Endodermal cell (in vitro differentiated cells): ENCODE measurements at places on chromosomes 3 and 15. TPM values are rescaled to one million over a fixed set of nuclear protein-coding genes. Genes with fewer than 3 reads are reported as not detected.

SAMMSON gene
- not detected in 2 replicates for total RNA-seq

DNA sequence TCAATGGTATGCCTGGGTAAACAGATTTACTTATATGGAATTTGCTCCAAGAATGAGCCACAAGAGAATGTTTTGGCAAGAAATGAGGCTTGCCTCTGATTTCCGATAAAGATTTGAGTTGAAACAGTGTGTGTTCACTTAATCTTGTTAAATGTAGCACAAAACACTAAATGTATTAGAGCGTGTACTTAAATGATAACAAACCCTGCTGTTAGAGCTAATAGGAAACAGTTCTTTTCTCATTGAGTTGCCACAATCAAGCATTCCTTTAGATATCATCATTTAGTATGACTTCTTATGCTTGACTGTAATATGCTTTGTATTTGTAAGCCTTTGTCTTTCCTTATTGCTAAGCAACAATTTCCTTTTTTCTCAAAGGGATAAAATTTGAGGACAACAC is 353.6 kb upstream of the ZNF717 start:
- no peak overlapping the region for H3K4me3 ChIP-seq
- H3K27ac ChIP-seq = no peak overlapping the region
- H3K27me3 ChIP-seq = no peaks in the 10 kb centered on the region
- DNase-seq = no peak
- no peaks in the 10 kb centered on the region for H3K4me1 ChIP-seq

- peaks cover 21% of the 10 kb centered on the region for H3K36me3 ChIP-seq
- DNase-seq = no peak
- H3K27me3 ChIP-seq = no peaks in the 10 kb centered on the region
- H3K4me1 ChIP-seq = no peaks in the 10 kb centered on the region
- no peak overlapping the region for H3K27ac ChIP-seq
- H3K4me3 ChIP-seq = no peak overlapping the region
These were observed 9.2 kb downstream of the MFSD1 start for GRCh38 chr3:158810823-158811724.

DNA sequence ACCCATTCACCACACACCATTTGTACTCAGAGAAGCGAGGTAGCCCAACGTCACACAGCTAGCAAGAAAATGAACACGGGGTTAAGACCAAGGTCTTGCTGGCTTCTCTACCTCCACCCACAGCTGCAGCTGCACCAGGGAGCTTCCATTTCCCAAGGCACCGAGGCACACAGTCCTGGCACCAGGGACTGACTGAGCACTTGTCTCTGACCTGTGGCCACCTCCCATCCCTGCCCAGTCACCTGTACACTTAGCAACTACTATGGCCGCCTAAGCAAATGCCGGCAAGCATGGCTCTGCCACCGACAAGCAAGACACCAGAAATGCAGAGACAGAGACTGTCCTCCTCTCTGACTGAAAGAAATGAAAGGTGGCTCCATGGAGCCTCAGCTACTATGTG is 15.3 kb downstream of the ZXDC start:
- no peak for DNase-seq
- H3K27ac ChIP-seq = no peak overlapping the region
- no peak overlapping the region for H3K4me3 ChIP-seq
- no peaks in the 10 kb centered on the region for H3K4me1 ChIP-seq
- no peaks in the 10 kb centered on the region for H3K27me3 ChIP-seq

DNA sequence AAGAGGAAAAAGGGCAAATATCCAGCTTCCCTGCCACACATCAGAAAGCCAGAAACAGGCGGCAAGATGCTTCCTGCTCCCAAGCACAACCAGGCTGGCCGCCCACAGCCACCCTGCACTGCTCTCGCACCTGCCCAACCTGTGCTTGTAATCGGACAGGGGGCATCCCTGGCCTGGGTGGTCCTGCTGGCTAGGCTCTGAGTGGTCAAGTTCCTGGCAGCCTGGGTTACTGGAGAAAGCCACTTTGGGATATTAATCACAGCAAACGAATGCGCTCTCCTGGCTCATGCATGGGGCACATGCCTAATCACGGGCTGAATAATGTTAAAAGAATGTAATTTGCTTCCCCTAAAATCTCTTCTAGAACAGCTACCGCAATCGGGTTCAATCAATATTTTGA is 442.4 kb downstream of the MCTP2 start:
- H3K4me1 ChIP-seq = peaks cover 5% of the 10 kb centered on the region
- DNase-seq = no peak
- no peaks in the 10 kb centered on the region for H3K27me3 ChIP-seq
- no peak overlapping the region for H3K27ac ChIP-seq
- H3K36me3 ChIP-seq = no peaks in the 10 kb centered on the region

DNA sequence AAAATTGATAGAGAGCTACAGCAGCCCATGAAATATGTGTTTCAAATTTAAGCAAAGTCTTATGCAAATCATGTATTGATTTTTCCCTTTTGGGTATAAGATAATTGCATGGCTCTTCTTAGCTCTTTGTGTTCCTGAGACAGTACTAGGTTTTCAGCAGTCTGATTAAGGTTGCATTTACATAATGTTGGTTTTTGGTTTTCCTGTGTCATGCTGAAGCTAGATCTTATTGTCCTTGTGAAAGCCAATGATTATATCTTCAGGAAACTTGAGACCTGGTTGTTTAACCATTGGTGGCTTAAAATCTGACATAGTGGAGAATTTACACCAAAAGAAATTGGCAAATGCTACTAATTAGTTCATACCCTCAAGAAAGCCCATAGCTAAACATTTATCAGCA is 392.6 kb downstream of the ZPLD1 start:
- no peaks in the 10 kb centered on the region for H3K4me1 ChIP-seq
- no peak overlapping the region for H3K27ac ChIP-seq
- H3K36me3 ChIP-seq = no peaks in the 10 kb centered on the region

DNA sequence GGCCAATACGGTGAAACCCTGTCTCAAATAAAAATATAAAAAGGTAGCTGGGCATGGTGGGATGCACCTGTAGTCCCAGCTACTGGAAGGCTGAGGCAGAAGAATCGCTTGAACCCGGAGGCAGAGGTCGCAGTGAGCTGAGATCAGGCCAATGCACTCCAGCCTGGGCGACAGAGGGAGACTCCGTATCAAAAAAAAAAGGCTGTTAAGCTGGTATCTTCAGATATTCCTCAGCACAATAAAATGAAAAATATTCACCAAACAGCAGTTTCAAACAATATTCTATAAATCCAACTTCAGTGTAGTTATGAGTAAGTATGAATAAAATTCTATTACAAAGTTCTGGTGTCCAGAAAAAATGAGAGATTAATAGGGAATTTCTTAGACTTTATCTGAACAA is 14.2 kb downstream of the DENND4A start:
- no peaks in the 10 kb centered on the region for H3K4me1 ChIP-seq
- H3K4me3 ChIP-seq = no peak overlapping the region
- no peaks in the 10 kb centered on the region for H3K27me3 ChIP-seq
- no peaks in the 10 kb centered on the region for H3K36me3 ChIP-seq
- no peak overlapping the region for H3K27ac ChIP-seq
- DNase-seq = no peak

GRCh38 chr3:13655061-13655913 is 106.4 kb downstream of the FBLN2 start:
- no peak overlapping the region for H3K27ac ChIP-seq
- peaks cover 48% of the 10 kb centered on the region for H3K27me3 ChIP-seq
- DNase-seq = peak; percentile 92
- peaks cover 3% of the 10 kb centered on the region for H3K4me1 ChIP-seq

GRCh38 chr15:40061212-40061901 is 22.4 kb upstream of the SRP14 start:
- H3K27ac ChIP-seq = no peak overlapping the region
- no peaks in the 10 kb centered on the region for H3K27me3 ChIP-seq
- H3K4me1 ChIP-seq = peaks cover 3% of the 10 kb centered on the region
- H3K4me3 ChIP-seq = no peak overlapping the region
- no peaks in the 10 kb centered on the region for H3K36me3 ChIP-seq

GRCh38 chr3:116426036-116426435 is 19.3 kb downstream of the LSAMP start:
- H3K27me3 ChIP-seq = no peaks in the 10 kb centered on the region
- H3K4me3 ChIP-seq = no peak overlapping the region
- DNase-seq = no peak
- H3K36me3 ChIP-seq = no peaks in the 10 kb centered on the region
- no peak overlapping the region for H3K27ac ChIP-seq
- H3K4me1 ChIP-seq = peaks cover 4% of the 10 kb centered on the region

SNRPN gene
- 278 to 298 TPM (median 287 TPM) in 3 replicates for total RNA-seq

DNA sequence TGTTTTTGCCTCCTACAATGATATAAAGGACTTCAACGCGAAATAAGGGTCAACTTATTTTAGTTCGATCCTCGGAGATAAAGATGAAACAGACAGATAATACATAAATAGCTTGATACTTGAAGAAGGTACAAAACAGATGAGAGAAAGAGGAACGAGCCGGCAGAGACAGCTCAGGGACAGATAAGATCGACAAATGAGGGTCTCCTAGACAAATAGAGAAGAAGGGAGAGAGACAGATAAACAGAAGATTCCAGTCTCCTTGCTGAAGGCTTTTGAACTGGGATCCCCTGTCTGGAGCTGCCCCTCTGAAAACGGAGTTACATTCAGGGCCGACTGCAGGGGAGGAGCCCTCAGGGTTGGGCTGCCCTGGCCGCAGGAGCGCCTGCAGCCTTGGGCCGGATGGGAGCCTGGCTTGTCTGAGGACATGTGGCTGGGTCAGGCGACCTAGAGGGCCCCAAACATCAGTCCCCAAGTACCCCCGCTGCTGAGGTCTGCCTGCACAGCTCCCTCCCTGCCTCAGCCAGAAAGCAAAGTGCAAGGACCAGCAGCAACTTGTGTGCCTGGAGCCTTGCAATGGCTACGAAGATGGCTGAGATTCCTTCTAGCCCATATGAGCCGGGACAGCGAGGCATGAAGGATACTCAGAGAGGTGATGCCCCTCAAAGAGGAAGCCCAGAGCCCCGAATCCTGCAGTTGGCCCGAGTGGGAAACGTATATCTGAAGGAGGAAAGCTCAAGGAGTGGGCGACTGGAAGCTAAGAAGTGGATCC is 926 bp upstream of the SKOR1 start:
- peaks cover 9% of the 10 kb centered on the region for H3K4me1 ChIP-seq
- peaks cover 100% of the 10 kb centered on the region for H3K27me3 ChIP-seq
- no peak overlapping the region for H3K27ac ChIP-seq

GRCh38 chr3:121574449-121574848 is 6.7 kb downstream of the ARGFX start:
- H3K4me1 ChIP-seq = no peaks in the 10 kb centered on the region
- no peak overlapping the region for H3K27ac ChIP-seq
- H3K36me3 ChIP-seq = no peaks in the 10 kb centered on the region

NEO1 gene
- 122 to 146 TPM (median 132 TPM) in 3 replicates for total RNA-seq

GRCh38 chr3:45524565-45524964 is 70.0 kb upstream of the LIMD1 start:
- H3K27ac ChIP-seq = no peak overlapping the region
- no peak overlapping the region for H3K4me3 ChIP-seq

DNA sequence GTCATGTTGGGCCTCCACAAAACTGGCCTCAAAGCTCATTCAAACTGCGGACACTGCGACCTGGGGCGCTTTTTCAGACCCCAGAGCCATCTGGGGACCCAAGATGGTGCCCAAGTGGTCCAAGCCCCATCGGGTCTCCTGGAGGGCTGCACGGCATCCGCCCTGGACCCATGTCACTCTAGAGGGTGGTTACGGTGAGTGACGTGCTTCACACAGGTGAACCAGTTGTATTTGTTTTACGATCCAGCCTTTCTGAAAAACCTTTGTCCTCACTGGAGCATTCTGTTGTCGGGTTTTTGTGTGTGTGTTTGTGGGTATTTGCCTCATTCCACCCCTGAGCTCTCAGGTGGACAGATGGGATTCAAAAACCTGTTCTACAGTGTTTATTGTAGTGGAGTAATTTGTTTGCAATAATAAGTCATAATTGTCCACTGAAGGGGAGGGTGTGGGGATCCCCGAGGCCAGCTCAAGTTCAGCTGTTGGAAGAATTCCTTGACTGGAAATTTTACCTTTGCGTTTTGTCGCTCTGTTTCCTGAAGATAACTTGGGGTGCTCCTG is 1.9 kb downstream of the SLC51A start:
- H3K27me3 ChIP-seq = no peaks in the 10 kb centered on the region
- no peak for DNase-seq
- no peaks in the 10 kb centered on the region for H3K36me3 ChIP-seq
- peaks cover 6% of the 10 kb centered on the region for H3K4me1 ChIP-seq
- H3K27ac ChIP-seq = no peak overlapping the region
- H3K4me3 ChIP-seq = no peak overlapping the region

WDR72 gene
- 12.2 and 13.0 TPM in 2 replicates for total RNA-seq

DNA sequence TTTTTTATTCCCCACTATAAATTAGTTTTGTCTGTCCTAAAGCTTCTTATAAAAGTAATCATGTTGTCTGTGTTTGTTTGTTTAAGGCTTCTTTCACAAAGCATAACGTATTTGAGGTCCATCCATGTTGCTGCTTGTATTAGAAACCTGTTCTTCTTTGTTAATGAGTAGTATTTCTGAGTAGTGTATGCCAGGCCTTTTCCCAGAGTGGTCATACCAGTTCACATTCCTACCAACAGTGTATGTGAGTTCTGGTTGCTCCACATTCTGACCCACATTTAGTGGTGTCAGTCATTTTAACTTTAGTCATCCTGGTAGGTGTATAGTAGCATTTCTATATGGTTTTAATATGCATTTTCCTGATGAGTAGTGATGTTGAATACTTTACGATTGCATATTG is 98.6 kb downstream of the NEO1 start:
- H3K27ac ChIP-seq = no peak overlapping the region
- no peaks in the 10 kb centered on the region for H3K27me3 ChIP-seq
- no peaks in the 10 kb centered on the region for H3K4me1 ChIP-seq
- H3K4me3 ChIP-seq = no peak overlapping the region
- peaks cover 65% of the 10 kb centered on the region for H3K36me3 ChIP-seq
